COR-L47 (cell line): ENCODE measurements at places on chromosomes 1 and 21.
A peak's percentile ranks its signal among the peaks of the same experiment; 100 is the strongest.

GRCh38 chr1:16119504-16119903 is 36.4 kb downstream of the EPHA2 start:
- no peak for DNase-seq

DNA sequence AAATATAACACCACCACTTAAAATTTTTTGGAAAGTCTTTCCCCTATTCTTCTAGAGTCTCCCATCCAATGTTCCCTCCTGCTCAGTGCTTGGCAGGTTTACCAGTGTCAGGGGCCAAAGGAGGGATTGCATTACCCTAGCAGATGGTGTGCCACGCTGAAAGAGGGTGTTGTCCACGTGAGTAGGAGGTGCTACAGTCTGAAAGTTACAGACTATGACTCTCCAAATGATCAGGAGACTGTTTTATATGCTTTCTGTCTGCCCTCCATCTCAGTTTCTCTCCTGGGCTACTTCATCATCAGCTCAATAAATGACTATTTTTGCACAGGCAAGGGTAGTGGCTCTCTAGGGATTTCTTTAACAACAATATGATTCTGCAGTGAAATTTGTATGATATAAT is 31.3 kb upstream of the ANGPTL7 start:
- DNase-seq = no peak

DNA sequence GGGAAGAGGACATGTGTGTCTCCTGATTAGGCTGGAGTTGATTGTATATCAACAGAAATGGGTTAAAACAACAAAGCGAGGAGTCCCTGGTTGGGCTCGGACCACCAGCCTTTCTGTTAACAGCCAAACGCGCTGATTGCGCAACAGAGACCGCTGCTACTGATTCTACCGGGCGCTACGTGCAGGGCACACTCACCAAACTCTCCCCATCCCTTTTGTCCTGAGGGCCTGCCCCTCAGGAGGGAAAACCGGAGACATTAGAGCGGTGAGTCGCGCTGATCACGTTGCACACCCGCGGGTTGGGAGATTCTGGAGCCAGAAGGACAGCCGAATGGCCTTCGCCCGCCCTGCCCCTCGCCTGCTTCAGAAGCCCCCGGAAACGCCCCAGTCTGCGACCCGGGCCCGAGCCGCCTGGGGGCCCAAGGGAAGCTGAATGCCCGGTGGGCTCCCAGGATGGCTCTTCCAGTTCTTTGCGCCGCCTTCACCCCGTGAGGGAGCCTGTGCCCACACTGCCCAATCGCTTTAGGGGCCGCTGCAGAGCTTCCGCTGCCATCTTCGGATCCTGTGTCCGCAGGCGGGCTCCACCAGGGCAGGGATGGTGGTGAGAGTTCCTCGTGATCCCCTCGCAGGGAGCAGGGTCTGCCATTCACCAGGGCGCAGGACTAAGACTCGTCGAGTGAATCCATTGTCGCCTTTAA is 165.4 kb upstream of the NBPF11 start:
- no peak for DNase-seq

DNA sequence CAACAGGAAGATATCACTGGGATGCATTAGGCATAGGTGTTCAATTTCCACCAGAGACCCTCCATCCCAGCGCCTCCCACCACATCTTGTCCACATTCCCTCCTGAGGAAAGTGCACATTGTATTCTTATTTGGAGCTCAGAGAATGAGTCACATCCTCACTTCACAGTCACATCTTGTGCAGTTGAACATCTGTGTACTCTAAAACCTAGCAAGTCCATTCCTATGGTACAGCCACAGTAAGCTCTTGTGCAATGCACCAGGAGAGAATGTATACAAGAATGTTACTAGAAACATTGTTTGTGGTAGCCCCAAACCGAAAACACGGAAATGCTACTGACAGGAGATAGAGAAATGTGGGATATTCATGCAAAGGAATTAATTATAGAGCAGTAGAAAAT is 1.6 kb upstream of the KDF1 start:
- DNase-seq = no peak

DNA sequence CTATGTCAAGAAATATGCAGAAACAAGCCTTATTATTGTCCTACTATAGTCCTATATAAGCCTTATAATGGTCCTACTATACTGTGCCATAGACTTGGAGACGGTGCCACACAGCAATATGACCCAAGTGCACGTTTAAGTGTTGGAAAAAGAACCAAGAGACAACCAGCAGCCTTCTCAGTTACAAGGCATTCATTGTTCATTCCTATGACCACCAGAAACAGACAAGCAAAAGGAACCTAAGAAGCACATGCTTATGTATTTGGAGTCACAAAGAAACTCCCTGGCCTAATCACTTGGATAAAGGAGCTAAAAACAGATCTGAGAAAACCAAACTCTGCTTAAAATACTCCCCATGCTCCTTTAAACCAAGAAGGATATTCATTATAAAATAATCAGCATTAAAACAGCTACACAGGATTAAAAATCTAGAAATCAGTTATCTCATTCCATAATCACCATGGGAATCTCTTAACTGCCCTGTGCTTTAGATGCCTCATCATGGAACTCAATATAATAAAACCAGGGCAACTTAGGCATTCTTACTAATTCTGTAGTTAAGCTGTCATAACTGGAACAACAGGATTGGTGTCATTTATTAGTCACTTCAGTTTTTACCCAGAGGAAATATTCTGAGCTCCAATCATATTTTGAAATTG is 7.0 kb downstream of the COLGALT2 start:
- DNase-seq = no peak

DNA sequence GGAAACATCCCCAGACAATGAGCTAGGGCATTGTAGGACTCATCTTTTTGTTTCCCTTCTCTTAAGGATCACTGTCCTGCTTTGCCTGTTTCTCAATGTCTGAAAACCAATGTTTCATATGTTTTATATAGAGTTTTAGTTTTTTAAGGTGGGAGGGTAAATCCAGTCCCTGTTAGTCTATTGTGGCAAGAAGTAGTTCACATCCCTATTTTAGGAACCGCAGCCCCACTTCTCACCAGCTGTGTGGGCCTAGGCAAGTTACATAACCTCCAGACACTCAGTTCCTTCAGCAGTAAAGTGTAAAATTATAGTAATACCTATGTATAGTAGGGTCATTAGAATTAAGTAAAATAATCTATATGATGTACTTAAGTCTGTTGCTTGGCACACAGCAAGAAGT is 105.8 kb upstream of the WLS start:
- DNase-seq = no peak

GRCh38 chr1:8641377-8641997 is 176.0 kb downstream of the RERE start:
- DNase-seq = no peak

DNA sequence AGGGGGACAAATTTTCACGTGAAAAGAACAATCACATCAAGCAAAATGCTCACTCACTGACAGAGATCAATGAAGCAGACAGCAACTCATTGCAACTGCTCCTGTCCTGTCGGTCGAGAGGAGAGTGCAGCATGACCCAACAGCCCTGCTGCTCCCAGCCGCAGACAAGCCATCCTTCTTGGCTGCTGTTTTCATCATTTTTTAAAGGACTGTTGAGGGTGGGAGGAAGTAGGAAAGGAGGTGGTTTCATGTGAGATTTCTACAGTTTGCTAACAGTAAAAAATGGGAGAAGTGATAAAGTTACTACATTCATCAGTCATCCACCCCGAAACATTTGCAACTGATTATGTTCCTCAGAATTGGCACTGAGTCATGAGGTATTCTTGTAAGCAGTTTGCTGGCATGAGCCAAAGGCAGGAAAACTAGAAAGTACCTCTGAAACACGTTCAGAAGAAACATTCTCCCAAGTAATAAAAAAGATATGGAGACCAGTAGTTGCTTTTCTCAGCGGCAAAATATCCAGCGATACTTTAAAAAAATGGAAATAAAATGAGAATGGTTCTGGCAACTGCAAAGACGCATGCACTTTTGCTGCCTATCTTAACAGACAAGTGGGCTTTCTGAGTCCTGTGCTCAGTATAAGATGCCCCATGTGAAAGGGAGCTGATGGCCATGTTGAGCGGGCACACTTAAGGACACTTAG is 72.0 kb upstream of the CLDN14 start:
- DNase-seq = no peak

GRCh38 chr1:99250728-99251127 is 13.6 kb upstream of the PLPPR4 start:
- DNase-seq = no peak

- no peak for DNase-seq
Measured at GRCh38 chr21:24910591-24910990, 696.7 kb downstream of the MRPL39 start.

GRCh38 chr1:234612352-234613127 is 2.6 kb upstream of the IRF2BP2 start:
- DNase-seq = peak; percentile 96

DNA sequence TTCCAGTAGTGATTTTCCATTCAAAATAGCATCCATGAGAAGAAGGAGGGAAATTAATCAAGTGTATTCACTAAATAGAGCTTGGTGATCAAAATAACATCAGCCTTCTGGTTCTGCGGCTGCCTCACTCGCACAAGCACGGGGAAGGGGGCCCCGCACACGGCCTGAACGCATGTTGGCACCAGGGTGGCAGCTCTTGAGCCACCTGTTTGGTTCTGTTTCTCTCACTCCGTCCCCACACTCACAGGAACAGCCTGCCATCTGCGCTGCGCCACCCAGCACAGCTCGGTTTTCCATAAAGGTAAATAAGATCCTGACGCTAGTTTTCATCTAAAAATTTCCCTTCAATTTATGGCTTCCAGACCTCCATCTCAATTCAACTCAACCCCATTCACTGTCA is 49.4 kb downstream of the TIAM1 start:
- no peak for DNase-seq

DNA sequence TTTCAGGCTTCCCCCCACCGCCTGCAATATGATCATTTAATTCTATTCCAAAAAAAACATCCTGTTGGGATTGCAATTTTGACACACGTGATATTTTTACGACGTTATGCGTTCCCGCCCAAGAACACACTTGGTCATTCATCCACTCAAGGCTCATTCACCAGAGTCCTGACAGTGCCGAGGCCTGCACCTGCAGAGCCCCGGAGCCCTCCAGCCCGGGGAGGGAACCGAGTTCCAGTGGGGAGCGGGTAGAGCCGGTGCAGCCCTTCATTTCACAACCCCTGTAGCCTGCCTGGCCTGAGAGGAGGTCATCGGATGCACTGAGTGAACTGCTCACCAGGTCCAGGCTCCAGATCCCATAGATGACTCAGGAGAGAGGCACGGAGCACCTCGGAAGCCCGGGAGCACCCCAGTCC is 156.0 kb upstream of the BACE2 start:
- no peak for DNase-seq

DNA sequence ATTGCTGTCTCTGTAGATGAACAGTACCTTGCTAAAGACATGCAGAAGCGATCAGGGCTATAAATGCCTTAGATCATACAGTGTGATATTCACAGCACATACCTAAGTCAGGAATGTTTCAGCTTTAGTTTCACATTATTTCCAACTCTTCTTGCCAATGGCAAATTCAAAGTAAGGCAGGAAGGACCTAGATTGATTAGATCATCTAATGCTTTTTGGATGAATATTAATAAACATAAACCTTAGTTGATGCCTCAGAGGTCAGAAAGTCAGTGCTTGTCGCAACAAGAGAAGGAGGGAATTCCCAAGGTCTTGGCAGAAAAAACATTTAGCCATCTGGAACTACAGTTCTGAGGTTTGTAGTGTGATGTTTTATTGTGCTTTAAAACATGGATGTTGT is 122.3 kb downstream of the TNFSF18 start:
- no peak for DNase-seq

GRCh38 chr1:223886516-223886921 is 40.8 kb upstream of the TP53BP2 start:
- DNase-seq = no peak

DNA sequence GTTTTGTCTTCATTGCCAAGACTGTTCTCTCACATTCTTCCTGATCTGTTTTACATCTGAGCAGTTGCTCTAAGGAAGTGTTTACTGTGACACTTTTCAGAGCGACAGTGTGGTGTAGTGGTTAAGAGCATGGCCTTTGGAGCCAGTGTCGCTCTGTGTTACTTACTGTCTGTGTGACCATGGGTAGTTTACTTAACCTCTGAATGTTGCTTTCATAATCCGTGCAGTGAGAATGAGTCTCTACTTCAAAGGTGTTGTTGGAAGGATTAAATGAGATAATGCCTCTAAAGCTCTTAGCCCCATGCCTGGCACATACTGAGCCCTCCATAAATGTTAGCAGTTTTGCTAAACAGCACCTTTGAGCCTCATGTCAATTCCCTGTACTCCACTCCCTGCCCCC is 35.9 kb upstream of the ZFP69B start:
- no peak for DNase-seq

DNA sequence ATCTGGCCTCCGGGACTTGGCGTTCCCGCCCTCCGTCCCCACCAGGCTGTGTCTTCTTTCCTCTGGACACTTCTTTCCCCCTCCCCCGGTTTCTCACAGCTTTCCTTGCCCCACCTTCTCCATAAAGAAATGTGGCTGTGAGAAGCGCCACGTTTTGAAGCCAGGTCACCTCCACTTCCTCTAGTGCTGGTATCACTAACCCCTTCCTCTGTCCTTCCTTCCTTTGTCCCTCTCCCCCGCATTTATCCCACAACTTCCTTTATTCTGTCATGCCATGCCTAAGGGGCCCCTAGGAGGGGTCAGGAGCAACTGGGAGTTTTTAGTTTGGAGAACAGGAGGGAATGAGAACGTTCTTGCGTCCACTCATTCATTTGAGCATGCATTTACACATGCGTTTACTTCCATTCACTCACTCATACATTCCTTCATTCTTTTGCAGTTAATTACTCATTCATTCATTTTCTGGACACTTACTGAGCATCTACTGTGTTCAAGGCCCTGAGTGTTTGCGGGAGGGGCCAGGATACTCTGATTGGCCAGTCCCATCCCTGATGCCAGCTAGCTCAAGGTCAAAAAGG is 5.0 kb upstream of the ACOT11 start:
- DNase-seq = no peak

DNA sequence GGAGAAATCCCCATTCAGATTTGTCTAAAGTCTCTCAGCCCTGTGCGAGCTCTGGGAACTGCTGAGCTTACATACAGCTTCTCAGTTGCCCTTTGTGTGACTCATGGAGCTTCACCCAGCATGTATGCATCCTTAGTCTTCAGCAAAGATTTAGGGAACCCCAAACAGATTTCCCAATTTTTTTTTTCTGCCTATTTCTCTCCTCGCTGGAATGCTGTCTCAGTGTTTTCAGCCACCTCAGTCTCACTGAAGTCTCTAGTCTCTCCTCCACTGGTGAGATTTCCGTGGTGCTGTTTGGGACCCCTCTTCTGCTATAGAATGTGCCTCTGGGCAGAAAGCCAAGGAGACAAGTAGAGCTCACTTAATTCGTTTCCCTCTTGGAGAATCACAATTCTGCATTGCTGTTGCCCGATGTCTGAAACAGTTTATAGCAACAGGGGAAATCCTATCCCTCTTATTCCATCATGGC is 28.1 kb upstream of the TXLNA start:
- DNase-seq = no peak
